ENCODE measurements at places on chromosomes 5 and 9.

GRCh38 chr5:125461641-125462072 is 715.2 kb upstream of the ZNF608 start:
- no peak for DNase-seq

DNA sequence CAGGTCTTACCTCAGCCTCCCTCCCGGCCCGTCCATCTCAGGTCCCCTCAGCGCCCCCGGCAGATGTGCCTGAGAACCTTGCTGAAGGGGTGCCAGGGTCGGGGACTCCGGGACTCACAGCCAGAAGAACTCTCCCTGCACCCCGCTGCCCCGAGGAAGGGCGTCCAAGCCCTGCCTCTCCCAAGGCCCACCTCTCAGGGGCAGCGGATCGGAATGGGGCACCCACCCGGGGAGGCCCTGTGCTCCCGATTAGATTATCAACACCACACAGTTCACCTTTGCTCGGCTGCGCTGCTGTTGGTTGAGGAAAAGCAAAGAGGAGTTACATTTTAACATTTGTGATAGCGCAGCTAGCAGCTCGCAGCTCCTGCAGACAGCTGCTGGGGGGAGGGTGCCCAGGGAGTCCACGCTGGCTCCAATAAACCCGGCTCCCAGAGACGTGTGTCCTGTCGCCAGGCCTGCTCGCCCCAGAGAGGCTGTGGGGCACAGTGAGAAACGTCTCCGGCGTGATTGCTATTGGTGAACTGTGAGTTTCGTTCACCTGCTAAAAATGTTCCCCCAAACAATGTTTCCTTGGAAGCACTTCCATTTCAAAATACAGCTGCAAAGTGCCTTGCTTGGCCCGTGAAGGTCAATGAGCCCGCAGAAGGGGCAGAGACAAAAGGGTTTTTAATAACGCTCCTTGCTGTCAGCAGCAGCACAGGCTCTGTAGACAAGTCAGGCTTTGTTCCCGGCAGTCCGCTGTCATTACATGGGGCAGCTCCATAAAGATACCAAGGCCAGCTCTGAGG is 18.6 kb upstream of the SLC6A19 start:
- no peak for DNase-seq

DNA sequence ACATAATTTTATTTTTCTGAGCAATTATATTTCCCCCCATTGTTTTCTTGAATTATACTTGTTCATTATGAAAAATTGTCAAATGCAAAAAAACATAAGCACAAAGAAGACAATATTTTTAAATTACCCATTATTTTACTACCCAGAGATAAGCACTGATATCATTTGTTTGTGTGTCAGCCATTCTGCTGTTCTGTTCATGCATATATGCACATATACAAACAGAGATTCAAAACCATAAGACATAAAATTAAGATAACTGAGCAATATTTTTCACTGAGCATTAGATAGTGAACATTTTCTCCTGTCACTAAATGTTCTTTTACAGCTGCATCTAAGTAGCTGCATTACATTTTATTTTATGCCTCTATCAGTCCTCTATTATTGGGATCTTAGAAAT is 35.6 kb downstream of the PAM start:
- DNase-seq = no peak

- no peak for DNase-seq
Measured at GRCh38 chr5:159218595-159219023, 9.3 kb upstream of the RNF145 start.

DNA sequence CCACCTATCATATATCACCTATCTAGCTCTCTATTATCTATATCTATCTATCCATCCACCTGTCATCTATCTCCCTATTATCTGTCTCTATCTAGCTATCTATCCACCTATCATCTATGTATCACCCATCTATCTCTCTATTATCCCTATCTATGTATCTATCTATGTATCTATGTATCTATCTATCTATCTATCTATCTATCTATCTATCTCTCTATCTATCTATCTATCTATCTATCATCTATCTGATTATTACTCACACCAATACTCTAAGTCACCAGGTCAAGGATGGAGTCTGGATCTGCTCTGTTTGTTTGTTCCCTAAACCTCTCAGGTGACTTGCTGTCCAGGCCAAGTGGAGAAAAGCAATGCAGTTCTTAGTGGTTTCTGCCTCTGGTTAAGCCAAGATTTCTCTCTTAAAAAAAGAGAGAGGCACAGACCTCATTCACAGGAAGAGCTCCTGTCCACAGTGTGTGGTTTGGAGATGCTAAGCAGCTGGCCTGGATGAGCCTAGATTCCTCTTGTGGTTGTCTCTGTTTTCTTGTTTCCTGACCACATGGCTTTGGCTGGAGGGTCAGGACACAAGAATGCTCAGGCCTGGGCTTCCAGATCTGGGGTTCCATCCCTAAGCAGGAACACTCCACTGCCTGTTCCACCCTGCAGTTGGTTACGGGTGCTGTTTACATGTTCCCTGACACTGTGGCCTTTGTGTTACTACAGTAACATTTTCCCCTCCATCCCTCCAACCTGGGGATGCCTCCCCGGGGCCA is 133.4 kb downstream of the PHF2 start:
- DNase-seq = no peak

GRCh38 chr5:107605596-107606125 is 65.1 kb downstream of the EFNA5 start:
- DNase-seq = no peak

DNA sequence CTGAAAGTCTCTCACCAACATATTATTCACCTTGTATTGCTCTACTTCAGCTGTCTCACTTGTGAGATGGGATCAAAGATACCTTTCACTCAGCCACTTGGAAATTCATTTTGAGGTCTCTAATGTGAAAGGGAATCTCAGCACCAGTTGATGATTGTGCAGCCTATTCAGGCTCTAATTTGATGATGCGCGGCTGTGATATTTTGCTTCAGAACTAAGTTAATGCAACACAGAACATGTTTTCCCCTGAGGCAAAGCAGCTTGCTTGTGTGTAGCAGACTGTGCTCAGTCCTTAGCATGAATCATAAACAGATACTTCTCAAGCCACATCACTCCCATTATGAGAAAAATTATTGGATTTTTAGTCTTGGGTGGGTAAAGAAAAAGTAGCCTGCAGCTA is 378.8 kb downstream of the OSTF1 start:
- no peak for DNase-seq

GRCh38 chr5:141017943-141018342 is 33.2 kb upstream of the PCDHB1 start:
- no peak for DNase-seq

DNA sequence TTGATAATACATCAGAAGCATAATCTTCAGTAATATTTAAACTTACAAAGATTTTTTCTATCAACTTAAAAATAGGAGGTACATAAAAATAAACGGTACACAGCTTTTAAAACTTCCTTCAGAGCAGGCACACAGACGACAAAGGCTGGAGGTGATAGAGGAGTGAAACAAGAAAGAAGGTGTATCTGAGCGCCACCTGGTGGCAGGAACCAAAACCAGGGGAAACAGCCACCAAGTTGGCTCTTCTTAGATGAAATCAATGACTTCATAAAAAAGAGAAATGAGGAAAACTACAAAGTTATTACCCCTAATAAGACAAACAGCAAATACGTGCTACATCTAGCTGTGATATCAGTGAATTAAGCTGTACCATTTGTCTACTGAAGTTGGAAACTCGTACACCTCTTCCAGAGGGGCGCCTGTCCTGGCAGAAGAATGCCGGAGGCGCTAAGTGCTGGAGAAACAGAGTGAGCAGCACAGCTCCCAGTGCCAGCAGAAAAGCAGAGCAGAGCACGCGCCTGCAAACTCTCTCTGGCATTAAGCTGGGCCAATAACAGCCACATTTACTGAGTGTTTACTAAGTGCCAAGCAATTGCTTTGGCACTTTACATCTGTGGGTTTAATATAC is 85.9 kb downstream of the SETX start:
- peak; percentile 72 for DNase-seq

DNA sequence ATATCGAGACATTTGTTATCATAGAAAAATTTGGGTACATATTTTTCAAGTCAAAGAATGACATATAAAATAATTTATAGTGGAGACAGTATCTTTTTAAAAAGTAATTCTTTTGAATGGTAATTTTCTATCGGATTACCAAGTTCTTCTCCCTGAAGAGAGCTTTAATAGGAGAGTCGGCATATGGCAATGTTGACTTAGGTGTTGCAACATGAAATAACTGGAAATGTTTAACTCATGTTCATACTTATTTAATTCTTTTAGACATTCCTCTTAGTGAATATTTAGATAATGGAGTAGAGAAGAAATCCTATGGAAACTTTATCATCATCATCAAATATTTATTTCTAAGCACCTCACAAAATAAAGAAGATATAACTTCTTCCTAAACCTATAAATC is 118.2 kb upstream of the CTNND2 start:
- no peak for DNase-seq

DNA sequence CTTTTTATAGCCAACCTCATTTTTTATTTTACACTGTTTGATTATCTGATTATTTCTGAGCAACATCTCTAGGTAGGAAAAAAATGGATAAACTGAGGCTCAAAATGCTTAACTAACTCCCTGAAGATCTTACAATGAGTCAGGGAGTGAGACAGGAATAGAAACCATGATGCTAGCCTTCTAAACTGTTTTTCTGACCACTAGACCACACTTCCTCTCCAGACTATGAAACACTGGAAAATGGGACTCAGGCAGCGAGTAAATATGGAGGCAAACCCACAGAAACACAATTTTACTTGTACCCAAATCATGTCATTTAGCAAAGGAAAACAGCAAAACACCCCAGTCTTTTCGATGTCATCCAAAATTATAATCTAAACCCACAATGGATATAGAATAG is 129.9 kb upstream of the ANKH start:
- DNase-seq = no peak

DNA sequence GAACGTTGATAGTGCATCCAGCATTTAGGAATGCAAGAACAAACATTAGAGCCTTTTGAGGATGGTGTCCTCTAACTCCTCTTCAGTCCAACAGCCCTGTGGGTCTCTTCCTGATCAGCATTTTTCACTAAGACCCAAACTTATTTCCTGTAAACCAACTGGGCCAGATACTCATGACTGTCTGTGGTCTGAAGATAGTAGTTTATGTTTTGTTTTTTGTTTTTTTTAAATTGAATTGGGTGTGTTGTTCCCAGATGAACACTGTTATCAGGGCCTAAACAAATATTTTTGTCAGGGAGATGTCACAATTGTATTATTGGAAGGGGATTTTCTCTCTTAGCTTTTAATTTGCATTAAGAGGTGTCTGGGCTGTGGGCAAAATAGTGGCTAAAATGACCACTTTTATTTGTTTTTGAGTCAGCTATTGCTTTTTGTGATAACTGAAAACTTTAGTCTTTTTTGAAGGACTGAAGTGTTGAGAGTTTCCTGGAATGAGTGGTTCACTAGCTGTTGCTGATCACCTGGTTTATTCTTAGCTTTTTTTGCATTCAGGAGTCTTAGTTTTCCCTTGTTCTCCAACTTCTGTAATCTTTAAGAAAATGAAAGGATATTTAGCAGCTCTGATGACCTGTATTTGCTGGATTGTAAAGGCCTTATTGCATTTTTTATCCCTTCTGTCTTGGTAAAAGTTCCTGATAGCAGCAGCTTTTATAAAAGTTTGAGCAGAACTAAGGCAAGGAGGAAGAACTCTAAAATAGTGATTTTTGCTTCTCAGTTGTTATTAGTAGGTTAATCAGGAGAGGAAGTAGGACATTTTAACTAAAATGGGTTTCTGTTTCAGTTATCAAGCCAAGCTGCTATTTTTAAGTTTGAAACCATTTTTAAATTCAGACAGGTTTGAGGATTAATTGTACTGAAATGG is 5.5 kb downstream of the MAN2A1 start:
- no peak for DNase-seq

DNA sequence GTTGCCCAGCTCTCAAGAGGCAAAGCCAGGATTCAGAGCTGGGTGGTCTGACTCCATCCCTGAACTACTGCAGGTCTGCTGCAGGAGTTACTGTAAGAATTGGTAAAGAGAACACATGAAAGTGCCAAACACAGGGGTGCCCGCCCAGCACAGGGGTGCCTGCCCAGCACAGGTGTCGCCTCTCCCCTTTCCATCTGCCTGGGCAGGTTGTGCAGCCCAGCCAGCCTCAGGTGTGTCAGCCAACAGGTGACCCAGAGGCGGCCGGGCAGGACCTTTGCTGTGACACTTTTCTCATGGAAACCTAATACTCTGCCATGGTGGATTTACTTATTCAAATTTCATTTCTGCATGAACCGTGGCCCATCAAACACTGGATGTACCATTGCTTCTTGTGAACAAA is 289.7 kb upstream of the IRX4 start:
- peak; percentile 63 for DNase-seq

- DNase-seq = no peak
Measured at GRCh38 chr5:56301069-56301468, 67.9 kb upstream of the ANKRD55 start.

- no peak for DNase-seq
Measured at GRCh38 chr9:134917431-134918373, at the start of gene FCN1. Gene FCN1, minus strand, starts transcription at chr9:134917912. Its CDS starts 41 bp downstream, at chr9:134917871.

GRCh38 chr9:75002422-75003023 is 25.6 kb downstream of the CARNMT1 start:
- DNase-seq = no peak
